ENCODE measurements at places on chromosomes 7 and 10.

DNA sequence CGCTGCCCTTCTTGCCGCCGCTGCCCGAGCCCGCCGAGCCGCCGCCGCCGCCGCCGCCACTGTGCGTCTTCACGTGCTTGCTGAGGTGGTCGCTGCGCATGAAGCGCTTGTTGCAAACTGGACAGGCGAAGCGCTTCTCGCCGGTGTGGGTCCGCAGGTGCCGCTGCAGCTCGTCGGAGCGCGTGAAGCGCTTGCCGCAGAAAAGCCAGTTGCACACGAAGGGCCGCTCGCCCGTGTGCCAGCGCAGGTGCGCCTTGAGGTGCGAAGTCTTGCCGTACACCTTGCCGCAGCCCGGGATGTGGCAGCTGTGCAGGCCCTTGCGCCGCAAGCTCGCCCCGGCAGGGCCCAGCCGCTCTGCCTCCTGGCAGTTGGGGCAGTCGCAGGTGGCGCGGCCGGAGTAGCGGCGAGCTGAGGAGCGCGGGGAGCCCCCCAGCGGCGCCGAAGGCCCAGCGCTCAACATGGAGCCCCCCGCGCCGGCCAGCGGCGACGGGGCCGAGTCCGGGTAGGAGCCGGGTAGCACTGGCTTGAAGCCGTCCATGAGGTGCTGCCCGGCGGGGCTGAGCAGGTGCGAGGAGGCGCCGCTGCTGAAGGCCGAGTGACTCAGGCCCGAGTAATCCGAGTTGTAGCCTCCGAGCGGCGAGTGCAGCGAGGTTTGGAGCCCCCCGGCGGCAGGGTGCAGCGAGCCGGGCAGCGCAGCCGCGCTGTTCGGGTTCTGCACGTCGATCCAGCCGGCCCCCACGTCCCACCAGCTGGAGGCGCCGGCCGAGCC, 2.1 kb downstream of the SP8 start:
- DNase-seq = no peak

DNA sequence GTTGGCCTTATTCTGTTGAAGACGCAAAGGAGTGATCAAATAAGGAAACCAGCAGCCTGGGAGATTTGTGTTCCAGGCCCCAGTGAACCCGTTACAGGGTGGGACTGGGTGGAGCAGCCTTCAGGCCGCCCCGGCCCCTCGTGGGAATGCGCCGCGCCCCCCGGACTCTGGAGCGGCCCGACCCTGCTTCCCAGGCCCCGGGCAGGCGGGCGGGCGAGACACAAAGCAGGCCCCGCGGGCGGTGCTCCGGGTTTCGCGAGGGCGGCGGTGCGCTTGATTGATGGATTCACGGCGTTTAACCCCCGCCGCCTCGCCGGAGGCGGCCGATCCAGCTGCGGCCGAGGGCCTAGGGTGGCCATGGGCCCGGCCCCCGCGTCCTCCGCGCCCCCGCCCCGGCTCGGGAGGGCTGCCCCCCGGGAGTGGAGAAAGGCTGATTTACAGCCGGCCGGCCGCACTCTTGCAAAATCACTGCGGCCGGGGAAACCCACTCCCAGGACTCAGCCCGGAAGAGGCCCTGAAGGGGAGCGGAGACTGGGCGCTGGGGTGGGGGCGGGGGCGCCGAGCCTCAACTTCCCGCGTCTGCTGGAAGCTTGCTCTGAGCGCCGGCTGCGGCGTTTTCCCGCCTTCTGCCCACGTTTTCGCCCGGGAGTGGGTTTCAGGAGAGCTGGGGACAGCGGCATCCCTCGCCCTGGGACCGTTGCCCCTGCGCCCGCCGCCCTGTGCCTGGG, 299.6 kb upstream of the NFE2L3 start:
- DNase-seq = no peak

GRCh38 chr10:21172930-21173801, 276.1 kb upstream of the NEBL start:
- DNase-seq = no peak

GRCh38 chr7:129550693-129551360, 48.5 kb downstream of the SMKR1 start:
- DNase-seq = no peak

- no peak for DNase-seq
Observed at GRCh38 chr10:84948644-84949043, 620.3 kb downstream of the CCSER2 start.

DNA sequence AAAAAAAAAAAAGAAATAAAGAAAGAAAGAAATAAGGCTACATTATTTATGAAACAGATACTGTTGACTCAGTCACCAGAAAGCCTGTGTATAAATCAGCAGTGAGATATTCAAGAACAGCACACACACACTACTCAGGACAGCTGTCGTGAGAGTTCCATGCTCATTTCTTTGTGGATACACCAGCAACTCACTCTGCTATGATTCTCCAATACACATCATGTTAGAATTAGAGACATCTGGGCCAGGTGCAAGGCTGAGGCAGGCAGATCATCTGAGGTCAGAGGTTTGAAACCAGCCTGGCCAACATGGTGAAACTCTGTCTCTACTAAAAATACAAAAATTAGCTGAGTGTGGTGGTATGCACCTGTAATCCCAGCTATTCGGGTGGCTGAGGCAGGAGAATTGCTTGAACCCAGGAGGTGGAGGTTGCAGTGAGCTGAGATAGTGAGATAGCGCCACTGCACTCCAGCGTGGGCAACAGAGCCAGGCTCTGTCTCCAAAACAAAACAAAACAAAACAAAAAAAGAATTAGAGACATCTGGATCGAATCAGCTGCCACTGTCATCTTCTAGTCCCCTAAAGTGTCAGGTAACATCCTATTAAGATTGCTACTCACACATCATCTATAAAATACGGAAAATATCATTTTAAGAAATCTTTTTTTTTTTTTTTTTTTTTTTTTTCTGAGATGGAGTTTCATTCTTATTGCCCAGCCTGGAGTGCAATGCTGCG, 11.2 kb upstream of the NUPR2 start:
- no peak for DNase-seq

GRCh38 chr7:18390535-18390907, 105.0 kb upstream of the HDAC9 start:
- DNase-seq = no peak

- DNase-seq = peak; percentile 32
Observed at GRCh38 chr7:116802746-116803152, 59.6 kb upstream of the CAPZA2 start.

DNA sequence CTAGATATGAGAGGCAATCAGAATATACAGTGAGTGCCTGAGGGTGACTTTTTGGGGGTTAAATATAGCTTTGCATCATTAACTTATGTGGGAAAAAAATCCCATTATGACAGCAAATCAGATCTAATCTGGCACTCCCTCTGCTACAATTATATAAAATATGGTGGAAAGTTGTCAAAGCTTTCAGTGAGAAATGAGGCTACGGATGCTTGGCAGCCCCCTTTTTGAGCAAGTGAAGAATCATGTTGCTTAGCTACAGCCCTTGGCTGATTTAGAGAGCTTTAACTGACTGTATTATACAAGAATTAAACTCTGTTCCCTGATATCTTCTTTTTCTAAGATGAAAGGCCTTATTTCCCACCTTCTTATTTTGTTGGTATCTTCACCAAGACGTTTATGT, 57.4 kb downstream of the GPR158 start:
- no peak for DNase-seq

GRCh38 chr10:120586471-120586872, 129.4 kb downstream of the PLPP4 start:
- no peak for DNase-seq

DNA sequence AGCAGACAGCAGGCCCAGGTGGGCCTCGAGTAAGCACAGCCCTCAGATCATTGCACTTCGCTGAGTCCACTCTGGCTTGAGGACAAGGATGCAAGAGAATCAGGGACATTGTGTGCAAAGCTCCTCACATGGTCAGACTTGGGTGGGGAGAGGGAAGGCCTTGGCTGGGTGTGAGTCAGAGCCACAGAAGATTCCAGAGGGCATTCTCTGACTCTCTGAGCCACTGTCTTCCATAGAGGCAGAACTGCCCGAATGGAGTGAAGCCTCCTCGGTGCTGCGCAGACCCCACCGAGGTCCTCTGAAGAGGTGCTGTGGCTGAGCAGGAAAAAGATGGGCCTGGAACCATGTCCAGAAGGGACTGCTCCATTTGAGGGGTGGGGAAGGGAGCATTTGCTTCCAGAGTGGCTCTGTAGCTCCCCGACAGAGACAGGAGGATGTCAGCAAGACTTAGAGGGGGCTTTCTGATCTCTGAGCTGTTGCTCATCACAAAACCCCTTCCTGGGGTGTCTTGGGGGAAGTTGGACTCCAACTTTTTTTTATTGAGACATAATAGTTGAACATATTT, 120.8 kb downstream of the PTPN20 start:
- no peak for DNase-seq

GRCh38 chr10:101226491-101227428, 2.5 kb downstream of the LBX1 start:
- no peak for DNase-seq

DNA sequence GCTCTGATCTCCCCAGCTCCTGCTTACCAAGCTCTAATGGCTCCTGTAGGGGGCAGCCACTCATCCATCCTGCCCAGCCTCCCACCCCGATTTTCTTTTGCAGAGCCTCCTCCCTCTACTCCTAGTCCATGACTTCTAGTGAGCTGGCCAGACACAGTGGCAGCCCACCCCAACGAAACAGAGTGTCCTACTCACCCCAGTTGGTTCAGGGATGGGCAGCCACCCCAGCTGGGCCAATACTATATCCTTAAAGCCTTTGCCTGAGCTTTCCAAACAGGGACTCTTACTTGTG, 77.1 kb downstream of the GRID1 start:
- no peak for DNase-seq

GRCh38 chr10:132065491-132066105, at the start of gene JAKMIP3:
JAKMIP3 (plus strand) TSS chr10:132065946; CDS start chr10:132104809, 38,863 bp downstream.
- no peak for DNase-seq

DNA sequence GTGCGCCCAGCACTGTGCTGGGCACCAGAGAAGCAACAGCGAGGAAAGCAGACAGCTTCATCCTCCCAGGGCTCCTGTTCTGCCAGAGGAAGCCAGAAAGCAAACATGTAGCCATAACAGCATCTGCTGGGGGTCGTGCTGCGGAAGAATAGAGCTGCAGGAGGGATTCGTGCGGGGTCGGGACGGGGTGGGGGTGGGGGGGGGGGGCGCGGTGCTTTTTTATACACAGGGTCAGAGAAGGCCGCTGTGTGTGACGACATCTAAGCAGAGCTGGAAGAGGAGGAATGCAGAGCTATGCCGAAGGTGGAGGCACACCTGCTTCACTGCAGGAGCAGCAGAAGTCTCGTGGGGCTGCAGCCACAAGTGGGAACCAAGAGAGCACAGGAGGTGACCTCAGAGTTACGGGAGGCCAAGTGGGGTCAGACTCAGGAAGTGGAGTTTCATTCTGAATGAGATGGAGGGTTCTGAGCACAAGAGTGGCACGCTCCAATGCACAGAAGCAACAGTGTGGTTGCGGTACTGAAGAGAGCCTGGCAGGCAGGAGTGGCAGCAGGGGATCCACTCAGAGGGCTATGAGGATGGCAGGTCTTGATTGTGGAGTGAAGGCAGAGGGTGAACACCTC, 11.1 kb downstream of the PKD1L1 start:
- no peak for DNase-seq

- DNase-seq = no peak
Observed at GRCh38 chr10:16947069-16947468, 129.8 kb upstream of the RSU1 start.

DNA sequence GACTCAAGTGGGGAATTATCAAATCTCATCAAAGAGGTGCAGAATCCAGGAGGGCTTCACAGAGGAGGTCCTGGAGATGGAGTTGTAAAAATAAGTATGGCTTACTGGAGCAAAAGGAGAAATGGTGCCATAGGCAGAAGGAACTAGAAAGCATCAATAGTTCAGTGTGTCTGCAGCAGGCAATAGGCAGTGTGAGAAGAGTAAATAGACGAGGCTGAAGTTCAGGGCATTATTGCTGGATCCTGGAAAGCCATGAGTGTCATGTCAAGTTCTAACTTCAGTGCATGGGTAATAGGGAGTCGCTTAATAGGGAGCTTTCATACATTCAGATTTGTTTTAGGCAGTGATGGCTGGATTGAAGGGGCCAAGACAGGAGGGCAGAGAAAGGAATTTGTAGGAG, 39.3 kb downstream of the CYP26A1 start:
- DNase-seq = no peak

GRCh38 chr7:135147341-135147898, 452 bp upstream of the TMEM140 start:
- DNase-seq = peak; percentile 69

- DNase-seq = no peak
Observed at GRCh38 chr7:45610019-45610418, 35.9 kb downstream of the ADCY1 start.

GRCh38 chr7:133436014-133436428, 183.1 kb downstream of the EXOC4 start:
- DNase-seq = no peak

- DNase-seq = no peak
Observed at GRCh38 chr10:5243521-5243987, 46.9 kb downstream of the AKR1C4 start.

DNA sequence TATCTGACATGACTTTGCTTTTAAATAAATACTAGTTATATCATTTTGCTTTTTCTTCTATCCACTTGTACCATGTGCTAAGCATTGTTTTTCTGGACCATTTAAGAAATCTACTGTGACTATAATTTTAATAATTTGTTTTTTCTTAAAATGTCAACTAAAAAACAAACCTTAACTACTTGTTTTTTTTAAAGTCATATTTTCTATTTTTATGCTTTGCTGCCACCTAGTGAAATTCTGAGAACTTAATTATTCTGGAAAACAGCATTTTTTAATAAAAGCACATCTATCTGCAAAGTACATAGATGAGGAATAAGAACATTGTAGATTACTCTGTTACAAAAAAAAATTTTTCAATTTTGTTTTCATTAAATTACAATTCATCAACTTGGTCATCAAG, 47.4 kb downstream of the ORC5 start:
- DNase-seq = peak; percentile 13

GRCh38 chr10:132666705-132667341, 119.1 kb downstream of the NKX6-2 start:
- DNase-seq = no peak

GRCh38 chr7:15558756-15559155, 3.1 kb downstream of the AGMO start:
- DNase-seq = no peak

DNA sequence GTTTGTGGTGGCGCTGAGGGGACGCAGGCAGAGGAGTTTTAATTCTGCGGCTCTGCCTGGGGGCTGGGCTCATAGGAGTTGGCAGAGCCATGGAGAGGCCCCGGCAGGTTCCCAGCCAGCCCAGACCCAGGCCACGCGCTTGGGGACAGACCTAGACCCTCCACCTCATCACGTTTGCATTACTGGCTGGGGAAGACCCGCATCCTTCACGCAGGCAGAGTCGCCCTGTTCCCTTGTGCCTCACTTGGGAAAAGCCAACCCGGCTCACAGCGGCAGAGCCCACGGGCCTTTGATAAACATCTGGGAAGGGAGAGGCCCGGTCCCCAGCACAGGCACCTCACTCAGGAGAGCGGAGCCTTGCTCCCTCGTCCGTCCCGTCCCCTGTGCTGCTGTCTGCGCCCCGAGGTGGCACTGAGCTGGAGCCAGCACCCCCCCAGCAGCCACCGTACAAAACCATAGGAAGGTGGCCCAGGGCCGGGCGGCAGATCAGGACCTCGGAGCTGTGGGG, 112.8 kb downstream of the CYTH3 start:
- DNase-seq = no peak
